ENCODE measurements at places on chromosomes 5 and 9.

DNA sequence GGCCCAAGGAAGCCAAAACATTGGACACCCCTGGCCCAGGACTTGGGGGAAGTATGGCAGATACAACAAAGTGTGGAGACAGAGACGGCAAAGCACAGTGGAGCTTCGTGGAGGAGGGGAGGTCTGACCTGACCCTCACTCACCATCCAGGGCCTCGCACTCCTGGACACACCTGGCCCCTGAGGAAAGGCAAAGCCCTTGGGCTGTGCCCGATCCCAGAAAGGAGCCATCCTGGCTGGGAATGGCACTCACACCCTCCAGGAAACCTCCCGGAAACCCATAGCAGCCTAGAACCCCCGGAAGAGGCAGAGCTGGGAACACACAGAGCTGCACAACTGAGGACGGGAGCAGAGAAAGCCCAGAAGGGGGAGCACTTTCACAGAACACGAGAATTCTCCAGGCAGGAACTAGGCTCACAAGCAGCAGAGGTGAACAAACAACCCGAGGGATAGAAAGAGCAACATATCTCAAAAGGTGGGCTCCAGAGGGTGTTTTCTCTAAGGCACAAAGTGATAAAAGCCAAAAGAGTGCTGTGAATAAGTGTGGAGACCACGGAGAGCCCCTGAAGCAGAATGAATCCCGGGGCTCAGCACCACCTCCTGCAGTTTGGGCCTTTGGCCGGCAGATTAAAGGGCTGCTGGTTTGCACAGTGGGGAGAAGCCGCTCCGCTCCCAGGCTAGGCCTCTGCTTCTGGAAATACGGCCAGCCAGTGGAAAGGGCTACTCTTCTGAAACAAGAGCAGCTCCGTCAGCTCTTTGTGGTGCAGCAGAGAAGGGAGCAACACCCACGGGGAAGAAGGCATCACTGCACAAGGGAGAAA lies 108.2 kb downstream of the UBE2R2 start:
- DNase-seq = peak; percentile 47

- DNase-seq = no peak
These were observed 10.7 kb upstream of the SERINC5 start for GRCh38 chr5:80266566-80266965.

GRCh38 chr5:18761801-18762200 lies 1127.5 kb downstream of the TAF11L14 start:
- no peak for DNase-seq

DNA sequence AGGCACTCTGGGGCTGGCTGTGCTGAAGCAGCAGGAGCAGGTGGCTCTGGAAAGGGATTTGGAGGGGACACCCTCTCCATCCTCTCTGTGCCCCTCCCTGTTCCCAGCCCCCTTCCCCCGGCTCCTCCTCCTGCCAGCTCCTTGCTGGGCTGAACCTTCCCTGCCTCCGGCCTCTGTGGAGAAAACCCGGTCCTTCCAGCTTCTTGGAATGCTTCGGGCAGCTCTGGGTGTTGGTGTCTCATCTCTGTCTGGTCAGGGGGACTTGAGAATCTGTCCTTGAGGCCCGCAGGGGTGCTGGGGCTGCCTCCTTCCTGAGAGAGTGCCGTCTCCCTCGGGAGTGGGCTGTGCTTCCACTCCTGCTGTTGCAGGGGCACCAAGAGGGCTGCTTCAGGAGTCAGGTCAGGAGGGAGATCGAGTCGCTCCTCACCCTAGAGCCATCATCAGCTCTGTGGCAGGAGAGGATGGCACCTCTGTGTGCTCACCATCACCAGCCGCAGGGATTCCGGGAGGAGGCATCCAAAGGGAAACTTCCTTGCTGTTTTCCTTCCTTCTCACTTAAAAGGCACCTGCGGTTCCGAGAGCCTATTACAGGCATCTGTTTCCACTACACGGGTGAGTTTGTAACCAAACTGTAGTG lies 30.6 kb downstream of the NDUFS6 start:
- DNase-seq = no peak

DNA sequence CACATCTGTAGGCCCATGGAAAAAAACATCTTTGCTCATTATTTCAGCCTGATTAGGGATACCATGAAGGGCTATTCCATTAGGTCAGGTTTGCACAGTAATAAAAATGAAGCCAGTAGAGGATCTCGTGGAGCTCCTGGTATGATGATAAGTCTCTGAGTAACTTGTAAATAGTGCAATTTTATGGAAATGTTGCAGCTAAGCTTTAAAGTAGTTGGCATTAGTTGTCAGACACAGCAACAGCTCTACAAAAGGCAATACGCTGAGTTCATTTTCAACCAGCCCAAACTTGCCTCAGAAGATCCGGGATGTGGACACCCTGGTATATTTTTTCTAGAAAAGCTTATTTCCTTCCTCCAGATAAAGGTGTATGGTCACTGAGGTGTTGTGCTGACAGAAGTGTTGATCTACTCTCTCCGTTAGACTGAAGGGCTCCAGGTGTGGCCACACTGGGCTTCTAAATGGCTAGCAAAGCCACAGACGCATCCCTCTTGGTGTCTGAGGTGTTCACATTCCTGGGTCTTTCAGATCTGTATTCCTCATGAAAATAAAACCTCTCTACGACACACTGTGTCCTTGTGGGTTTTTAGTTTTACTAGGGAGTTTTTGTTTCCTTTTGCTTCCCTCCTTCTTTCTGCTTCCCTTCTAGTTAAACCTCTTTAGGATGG lies 141.6 kb downstream of the GHR start:
- no peak for DNase-seq

DNA sequence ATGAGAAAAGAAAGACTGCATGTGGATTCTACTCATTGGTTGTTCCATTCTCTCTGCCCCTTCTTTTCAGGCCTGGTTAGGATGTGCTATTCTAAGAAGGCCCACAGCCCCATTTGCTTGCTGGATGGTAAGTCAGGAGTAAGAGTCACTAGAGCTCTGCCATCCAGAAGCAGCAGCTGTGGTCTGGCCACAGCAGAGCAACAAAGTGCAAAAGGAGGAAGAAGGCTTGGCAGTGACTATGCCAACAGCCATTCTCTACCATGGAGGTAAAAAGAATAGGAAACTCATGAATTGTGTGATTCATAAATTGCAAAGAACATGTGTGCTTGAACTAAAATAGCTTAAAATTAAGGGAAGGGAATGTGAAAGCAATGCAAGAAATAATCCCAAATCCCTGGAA lies 20.9 kb downstream of the KLHL3 start:
- DNase-seq = no peak

- no peak for DNase-seq
These were observed 15.6 kb upstream of the IRF1 start for GRCh38 chr5:132506094-132506692.

DNA sequence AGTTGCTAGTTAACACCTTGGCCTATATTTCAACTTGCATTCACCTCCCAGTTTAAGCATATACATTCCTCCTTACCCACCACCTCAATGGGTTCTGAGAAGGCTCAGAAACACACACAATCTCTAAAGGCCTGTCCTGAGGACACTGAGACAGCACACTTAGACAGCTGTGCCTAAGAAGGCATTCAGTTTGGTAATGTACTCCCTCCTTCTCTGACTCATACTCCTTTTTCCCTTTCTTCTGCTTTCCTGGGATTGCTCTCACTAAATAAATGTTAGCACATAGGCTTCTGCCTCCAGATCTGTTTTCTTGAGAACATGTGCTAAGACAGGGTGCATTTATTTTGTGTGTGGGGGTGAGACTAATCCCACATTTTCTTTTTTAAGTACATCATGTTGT lies 456.8 kb upstream of the CDH6 start:
- no peak for DNase-seq

DNA sequence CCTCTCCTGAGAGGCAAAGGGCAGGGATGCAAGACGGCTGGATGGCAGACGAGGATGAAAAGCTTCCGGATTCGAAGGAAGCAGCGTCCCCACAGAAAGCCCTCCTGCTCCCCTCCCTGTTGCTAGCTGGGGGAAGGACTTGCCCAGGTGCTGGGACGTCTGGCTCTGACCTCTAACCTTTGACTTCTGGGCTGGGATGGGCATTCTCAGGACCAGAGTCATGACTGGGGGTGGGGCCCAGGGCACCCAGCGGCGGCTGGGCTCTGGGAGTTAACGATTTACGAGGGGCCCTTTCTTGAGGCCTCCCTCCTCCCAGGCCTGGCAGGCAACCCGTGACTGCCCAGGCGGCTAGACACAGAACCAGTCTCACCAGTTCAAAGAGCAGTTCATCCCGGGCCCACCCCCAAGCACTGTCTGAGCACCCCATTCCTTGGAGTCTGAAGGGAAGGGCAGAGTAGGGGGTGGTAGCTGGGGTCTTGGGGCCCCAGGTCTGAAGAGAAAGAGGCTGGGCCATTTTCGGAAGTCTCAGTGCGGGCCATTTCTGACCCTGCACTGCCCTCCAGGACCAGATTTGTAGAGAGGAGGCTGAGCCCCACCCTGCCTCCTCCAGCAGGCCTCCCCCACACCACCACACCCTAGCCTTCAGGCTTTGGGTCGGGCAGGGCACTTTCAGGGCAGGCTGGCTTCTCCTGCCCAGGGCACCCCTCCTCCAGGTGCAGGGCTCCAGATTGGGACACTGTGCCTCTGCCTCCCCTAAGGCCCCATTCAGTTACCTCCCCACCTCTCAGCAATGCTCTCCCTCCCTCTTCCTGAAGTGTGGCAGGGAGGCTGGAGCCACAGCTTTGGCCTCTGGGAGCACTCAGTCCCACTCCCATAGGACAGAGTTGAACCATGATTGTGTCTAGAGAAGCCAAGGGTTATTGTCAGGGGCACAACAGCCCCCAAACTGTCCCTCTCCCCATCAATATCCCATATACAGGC lies 5.0 kb upstream of the CXXC5 start:
- DNase-seq = no peak

- no peak for DNase-seq
These were observed 3.1 kb downstream of the EDF1 start for GRCh38 chr9:136862849-136863622.

DNA sequence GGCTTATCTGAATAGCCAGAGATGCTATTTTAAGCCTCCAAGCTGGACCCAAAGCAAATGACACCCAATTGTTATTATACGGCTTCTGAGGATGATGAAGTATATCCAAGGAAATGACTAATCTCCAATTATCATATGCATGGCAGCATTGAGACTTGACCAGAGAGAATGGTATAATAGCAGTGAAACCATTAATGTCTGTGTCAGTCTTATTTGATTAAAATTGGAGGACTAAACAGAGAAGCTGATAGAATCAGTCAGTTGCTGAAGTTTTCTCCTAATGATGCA lies 200.5 kb downstream of the EFNA5 start:
- no peak for DNase-seq

GRCh38 chr5:141816598-141817399 lies 61.4 kb downstream of the PCDH1 start:
- no peak for DNase-seq

DNA sequence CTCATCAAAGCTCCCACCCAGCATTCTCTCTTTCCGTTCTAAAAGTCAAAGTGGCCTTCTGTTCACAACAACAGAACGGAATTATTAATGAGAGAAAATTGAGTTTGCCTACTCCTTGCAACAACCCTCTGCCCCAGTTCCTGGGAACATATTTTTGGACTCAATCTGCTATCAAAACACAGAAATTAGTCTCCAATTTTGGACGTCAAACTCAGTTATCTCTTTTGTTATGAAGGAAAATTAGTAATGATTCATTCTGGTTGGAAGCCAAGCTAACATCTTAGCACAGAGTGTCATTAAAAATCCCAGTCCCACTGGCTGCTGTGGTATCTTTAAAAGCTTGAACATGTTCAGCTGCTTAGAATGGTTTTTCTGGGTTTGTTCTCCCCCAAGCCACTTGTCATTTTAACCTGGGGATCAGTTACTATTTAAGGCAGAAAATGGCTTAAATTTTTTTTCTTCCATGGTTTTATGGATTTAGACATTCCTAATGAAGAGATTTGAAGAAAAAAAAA lies 343.2 kb downstream of the TRIM32 start:
- DNase-seq = no peak

DNA sequence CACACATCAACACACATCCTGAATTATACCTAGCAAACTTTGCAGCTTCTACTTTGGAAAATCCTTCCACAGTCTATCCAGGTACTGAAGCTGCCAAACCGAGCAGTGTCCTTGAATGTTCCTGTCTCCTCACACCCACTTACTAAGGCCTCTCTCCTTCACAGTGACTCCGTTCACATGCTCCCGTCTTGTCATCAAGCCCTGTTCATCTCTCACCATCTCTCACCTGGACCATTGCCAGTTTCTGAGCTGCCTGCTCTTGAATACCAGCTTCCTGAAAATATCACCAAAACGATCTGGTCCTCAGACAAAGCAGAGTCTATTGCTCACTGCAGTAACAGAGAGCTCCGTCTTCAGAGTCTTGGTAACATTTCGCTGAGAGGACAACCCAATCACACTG lies 57.4 kb downstream of the GCNT1 start:
- DNase-seq = no peak
